MG63 (cell line): ENCODE measurements at places on chromosomes 1 and 21. TPM values are rescaled to one million over a fixed set of nuclear protein-coding genes. Genes with fewer than 3 reads are reported as not detected.

DNA sequence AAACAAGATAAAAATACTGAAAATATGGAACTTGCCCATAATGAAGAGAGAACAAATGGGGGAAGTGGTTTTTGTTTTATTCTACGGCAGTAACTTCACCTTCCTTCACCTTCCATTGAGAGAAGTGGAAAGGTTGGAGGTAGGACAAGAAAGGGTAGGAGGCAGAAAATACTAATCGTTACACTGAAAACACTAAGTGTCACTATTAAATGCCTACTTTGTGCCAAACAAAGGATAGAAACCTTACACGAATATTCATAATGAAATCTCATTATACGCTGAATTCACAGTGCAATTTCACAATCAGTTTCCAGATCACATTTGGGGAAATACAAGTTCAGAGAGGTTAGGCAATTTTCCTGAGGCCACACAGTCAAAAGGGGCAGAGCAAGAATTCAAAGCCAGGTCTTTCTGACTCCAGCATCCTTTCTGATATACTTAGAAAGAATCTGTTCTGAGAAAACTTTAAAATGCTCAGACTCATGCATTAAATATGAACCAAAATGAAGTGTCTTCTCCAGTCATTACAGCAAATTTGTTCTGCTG lies 3.0 kb downstream of the TIAM1 start:
- DNase-seq = no peak

- no peak for DNase-seq
These were observed 144.5 kb downstream of the AKT3 start for GRCh38 chr1:243705585-243705984.

DNA sequence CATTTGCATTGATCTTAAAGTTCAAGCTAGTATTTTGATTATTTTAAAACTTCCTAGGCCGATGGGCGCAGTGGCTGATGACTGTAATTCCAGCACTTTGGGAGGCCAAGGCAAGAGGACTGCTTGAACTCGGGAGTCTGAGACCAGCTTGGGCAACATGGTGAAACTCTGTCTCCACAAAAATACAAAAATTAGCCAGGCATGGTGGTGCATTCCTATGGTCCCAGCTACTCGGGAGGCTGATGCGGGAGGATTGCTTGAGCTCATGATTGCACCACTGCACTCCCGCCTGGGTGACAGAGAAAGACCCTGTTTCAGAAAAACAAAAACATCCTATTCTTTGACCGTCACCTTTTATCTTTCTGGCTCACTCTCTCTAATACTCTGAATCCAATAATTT lies 30.0 kb downstream of the MFSD2A start:
- DNase-seq = no peak

- no peak for DNase-seq
These were observed 116.8 kb downstream of the KCNJ6 start for GRCh38 chr21:37799211-37800056.

GJA4 gene
- not detected in 2 replicates for total RNA-seq

DNA sequence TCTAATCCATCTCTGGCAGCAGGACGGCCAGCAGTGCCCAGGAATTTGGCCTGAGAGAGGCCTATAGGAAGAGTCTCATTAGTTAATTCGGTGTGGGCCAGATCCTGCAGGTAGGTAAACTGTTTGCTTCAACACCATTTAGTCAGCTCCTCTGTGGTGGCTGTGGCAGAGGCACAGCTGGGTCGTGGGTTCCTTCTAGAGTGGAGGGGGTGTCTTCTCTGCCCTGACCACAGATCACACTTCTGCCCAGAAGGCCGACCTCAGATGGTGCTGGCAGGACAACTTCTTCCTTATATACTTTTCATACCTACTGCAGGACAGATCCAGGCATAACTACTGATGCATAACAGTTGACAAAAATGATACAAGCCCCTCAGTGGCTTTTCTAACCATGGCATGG lies 281.4 kb downstream of the RPS6KC1 start:
- no peak for DNase-seq

ESPN gene
- not detected in 2 replicates for total RNA-seq

GRCh38 chr1:23559985-23560741 lies 862 bp upstream of the ID3 start:
- DNase-seq = no peak

DNA sequence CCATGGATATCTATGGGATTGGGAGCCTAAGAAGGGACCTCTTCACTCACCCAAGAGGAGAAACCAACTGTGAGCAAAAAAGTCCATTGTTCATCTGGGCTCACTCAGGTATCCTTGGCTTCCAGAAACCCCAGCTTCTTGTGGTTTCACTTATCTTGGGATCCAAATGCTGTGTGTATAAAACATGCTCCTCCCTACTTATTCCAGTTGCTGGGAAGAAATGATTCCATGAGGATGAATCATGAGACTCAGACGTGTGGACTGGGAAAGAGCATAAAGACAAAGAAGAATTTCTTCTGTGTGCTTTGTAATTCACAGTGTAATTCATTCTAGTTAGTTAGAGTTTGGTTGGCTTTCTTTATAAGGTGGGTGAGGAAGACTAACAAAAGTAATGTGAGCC lies 283.7 kb downstream of the ZNF648 start:
- no peak for DNase-seq

INSRR gene
- not detected in 2 replicates for total RNA-seq

DNA sequence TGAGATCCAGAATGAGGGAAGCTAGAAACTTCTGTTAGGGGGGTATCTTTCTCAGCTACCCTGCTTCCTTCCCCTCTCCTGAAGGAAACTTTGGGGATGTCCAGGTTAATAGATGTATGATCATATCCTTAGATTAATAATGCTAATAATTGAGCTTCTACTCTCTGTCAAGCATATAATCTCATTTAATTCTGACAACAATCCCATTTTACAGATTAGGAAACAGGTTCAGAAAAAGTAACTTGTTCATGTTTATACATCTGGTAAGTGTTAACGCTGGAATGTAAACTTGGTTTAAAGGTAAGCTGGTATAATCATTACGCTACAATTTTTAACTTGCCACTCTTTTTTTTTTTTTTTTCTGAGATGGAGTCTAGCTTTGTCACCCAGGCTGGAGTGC lies 1.7 kb upstream of the TMEM269 start:
- DNase-seq = no peak

KCNQ4 gene
- total RNA-seq = not detected in 2 replicates

- DNase-seq = no peak
These were observed 3.7 kb upstream of the RHEX start for GRCh38 chr1:206049293-206049692.

- no peak for DNase-seq
These were observed 9.3 kb upstream of the SLX9 start for GRCh38 chr21:44930543-44930981.

DNA sequence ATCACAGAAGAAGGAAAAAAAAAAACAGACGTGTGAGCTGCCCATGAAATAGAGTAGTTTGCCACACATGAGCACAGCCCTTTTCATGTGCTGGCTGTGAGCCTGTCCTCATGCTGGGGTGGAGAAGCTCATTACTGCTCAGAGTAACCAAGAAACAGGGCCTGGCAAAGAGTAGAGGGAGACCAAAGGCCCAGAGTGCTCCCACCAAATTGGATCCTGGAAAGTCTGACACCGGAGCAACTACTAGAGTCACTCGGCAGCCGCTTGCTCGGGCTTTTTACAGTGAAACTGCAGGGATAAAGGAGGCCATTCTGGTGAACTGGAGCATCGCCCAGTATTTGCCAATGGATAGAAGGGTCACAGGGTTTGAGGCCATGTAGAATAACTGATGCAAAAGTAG lies 64.4 kb upstream of the BARHL2 start:
- no peak for DNase-seq

- DNase-seq = no peak
These were observed 93.4 kb downstream of the GDAP2 start for GRCh38 chr1:117836069-117836468.

DNA sequence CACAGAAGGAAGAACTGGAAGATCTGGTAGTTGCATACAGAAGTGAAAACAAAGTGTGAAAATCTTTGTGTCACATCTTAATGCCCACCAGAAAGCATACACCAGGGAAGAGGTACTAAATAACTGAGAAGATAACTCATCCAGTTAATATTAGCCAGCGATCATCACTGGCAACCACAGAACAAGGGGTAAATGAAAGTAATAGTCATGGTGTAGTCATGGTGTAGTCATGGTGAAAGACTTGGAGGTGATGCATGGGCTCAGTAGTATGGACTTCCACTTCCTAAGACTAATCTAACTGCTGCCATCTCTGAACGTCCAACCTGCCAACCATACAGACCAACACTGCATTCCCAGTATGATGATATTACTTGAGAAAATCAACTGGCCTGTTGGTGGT lies 481.2 kb upstream of the NR5A2 start:
- peak; percentile 40 for DNase-seq

- no peak for DNase-seq
These were observed 116.0 kb upstream of the GUCA2B start for GRCh38 chr1:42037161-42037560.

DNA sequence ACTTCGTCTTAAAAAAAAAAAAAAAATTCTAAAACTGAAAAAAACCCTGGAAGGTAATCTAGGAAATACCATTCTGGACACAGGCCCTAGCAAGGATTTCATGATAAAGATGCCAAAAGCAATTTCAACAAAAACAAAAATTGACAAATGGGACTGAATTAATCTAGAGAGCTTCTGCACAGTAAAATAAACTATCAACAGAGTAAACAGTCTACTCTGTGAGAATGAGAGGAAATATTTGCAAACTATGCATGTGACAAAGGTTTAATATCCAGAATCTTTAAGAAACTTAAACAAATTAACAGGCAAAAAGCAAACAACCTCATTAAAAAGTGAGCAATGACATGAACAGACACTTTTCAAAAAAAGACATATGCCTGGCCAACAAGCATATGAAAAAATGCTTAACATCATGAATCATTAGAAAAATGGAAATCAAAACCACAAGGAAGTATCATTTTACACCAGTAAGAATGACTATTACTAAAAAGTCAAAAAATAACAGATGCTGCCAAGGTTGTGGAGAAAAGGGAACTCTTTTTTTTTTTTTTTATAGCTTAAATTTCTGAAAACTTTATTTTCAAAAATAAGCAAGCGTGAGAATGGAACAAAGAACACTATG lies 29.4 kb upstream of the RNPC3 start:
- DNase-seq = no peak

- DNase-seq = peak; percentile 68
These were observed 298.6 kb downstream of the PTPRC start for GRCh38 chr1:198937231-198938031.

GRCh38 chr1:30447080-30447479 lies 276.3 kb downstream of the MATN1 start:
- no peak for DNase-seq

BTBD8 gene
- total RNA-seq = 0.15 and 0.99 TPM in 2 replicates

GOLT1A gene
- total RNA-seq = not detected in 2 replicates

- peak; percentile 56 for DNase-seq
These were observed 68.4 kb upstream of the MRPS6 start for GRCh38 chr21:34004974-34005373.

MTARC1 gene
- total RNA-seq = 0.26 TPM in 1 of 2 replicates, not detected in the other

ZBTB17 gene
- total RNA-seq = 25.7 and 29.1 TPM in 2 replicates

DNA sequence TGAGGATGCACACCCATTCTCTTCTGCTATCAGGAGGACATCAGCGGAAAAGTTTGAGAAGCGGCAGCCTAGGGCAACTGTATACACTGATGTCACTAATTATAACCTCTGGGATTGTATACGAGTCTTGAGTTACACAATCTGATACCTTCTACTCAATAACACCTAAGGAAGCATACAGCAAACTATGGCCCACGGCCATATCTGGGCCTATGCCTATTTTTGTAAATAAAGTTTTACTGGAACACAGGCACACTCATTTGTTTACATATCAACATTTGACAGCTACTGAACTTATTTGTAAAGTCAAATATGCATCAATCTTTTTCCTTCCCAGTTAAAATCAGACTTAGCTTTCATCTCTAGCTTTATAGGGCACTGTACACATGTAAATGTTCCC lies 187.2 kb downstream of the ZSCAN20 start:
- DNase-seq = no peak

- no peak for DNase-seq
These were observed 178.8 kb downstream of the CDC7 start for GRCh38 chr1:91679446-91679845.

GRCh38 chr1:181128592-181129497 lies 40.3 kb downstream of the IER5 start:
- peak; percentile 33 for DNase-seq

- peak; percentile 43 for DNase-seq
These were observed 361.1 kb downstream of the TGFB2 start for GRCh38 chr1:218705911-218706893.

HTR1D gene
- 0.20 TPM in 1 of 2 replicates, not detected in the other for total RNA-seq

POU2F1 gene
- 3.9 and 5.5 TPM in 2 replicates for total RNA-seq

DNA sequence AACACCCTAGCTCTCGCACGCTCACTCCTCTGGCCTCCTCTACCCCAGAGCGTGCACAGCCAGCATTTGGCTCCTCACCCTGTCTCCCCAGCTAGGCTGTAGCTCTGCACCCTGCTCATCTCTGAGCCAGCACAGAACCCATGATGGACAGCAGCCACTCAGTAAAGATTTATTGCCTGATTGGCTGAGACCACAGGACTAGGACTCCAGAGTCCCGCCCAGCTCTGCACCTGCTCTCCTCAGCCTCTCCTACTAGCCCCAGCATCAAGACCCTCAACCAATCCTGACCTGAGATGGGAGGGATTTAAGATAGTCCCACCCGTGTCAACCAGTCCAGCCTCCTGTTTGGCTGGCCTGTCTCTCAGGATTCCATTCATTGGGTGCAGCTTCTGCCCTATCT lies 9.3 kb downstream of the C1QB start:
- peak; percentile 26 for DNase-seq

- DNase-seq = no peak
These were observed 34.1 kb downstream of the ACOT7 start for GRCh38 chr1:6359216-6360116.

NBPF8 gene
- total RNA-seq = 1.7 and 3.4 TPM in 2 replicates

- no peak for DNase-seq
These were observed 4.1 kb downstream of the PRDM15 start for GRCh38 chr21:41875086-41875485.

DNA sequence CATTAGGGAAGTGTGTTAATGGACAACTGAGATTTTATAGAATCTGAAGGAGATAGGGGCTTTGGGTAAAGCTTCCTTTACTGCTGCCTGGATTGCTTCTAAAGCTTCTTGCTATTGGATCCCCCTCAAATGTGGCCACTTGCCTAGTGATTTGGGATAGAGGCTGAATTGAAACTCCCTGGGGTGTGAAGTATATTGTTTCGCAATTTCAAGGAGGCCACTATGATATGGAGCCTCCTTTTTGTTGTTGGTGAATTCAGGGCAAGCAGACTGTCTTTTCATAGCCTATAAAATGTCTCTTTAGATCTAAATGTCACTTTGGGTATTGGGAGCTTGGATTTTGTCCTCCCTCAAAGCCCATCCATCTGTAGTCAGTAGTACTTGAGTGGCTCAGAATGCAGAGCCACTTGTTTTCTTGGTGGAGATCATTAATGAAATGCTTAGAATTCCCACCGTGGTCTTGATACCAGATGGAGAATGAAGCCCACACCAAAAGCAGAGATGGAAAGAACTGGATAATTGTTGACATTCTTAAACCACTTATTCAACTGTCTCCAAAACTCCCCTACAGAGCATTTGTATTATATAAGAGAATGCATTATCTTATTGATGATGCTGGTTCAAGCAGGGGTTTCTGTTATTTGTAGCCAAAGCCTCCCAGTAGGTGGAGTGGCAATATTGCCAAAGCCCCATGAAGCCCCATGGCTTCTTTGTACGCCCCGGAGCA lies 144.3 kb upstream of the KCNE2 start:
- no peak for DNase-seq

FAAH gene
- total RNA-seq = 0.16 and 1.4 TPM in 2 replicates

- DNase-seq = no peak
These were observed 1.2 kb downstream of the SDHB start for GRCh38 chr1:17052641-17053040.
